ENCODE measurements at places on chromosomes 1 and 21.
A peak's percentile ranks its signal among the peaks of the same experiment; 100 is the strongest.

GRCh38 chr21:45163413-45164123 is 89.2 kb downstream of the ADARB1 start:
- DNase-seq = no peak

- peak; percentile 20 for DNase-seq
Observed at GRCh38 chr21:29939104-29939923, 482 bp downstream of the GRIK1 start.

GRCh38 chr1:201877877-201878401 is 10.8 kb upstream of the SHISA4 start:
- DNase-seq = no peak

DNA sequence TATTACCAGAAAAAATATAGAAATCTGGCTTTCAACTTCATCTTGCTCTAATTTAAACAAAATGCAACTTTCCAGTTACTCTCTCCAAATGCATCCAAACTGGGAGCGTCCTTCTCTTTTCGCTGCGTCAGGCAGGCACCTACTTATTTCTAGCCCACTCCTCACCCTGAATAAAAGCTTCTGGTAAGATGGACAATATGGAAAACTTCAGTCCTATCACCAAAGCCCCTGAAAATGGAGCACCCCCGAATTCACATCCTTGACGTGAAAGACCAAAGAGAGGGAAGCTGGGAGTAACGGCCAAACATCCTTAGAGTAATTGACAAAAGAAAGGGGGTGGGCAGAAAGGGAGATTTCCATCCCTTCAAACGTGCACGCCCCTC is 5.5 kb upstream of the PROX1 start:
- DNase-seq = no peak
